ENCODE measurements at places on chromosomes 12 and 14.

DNA sequence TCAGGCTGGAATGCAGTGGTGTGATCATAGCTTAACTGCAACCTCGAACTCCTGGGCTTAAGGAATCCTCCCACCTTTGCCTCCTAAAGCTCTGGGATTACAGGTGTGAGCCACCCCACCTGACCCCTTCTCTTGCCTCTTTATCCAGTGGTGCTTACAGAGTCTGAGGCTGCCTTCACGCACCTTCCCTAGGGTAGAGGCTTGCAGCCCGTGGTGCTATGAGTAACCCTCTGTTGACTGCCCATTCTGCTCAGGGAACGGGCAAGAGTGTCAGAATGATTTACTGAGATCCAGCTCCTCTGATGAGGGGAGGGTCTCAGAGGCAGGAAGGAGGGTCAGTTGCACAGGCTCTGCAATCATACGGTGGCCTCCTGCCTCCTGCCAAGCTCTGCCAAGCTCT, 125.1 kb upstream of the TBX3 start:
- no peak for DNase-seq

- DNase-seq: peak; percentile 90
Observed at GRCh38 chr14:100096656-100097055, 31.4 kb downstream of the EVL start.

GRCh38 chr12:16158050-16158449, 119.4 kb downstream of the SLC15A5 start:
- DNase-seq: no peak

- no peak for DNase-seq
Observed at GRCh38 chr12:91065396-91065795, 7.6 kb upstream of the KERA start.

GRCh38 chr12:27521066-27521465, 2.9 kb upstream of the PPFIBP1 start:
- DNase-seq: peak; percentile 68

GRCh38 chr12:64713376-64713775, 45.8 kb downstream of the GNS start:
- DNase-seq: no peak

DNA sequence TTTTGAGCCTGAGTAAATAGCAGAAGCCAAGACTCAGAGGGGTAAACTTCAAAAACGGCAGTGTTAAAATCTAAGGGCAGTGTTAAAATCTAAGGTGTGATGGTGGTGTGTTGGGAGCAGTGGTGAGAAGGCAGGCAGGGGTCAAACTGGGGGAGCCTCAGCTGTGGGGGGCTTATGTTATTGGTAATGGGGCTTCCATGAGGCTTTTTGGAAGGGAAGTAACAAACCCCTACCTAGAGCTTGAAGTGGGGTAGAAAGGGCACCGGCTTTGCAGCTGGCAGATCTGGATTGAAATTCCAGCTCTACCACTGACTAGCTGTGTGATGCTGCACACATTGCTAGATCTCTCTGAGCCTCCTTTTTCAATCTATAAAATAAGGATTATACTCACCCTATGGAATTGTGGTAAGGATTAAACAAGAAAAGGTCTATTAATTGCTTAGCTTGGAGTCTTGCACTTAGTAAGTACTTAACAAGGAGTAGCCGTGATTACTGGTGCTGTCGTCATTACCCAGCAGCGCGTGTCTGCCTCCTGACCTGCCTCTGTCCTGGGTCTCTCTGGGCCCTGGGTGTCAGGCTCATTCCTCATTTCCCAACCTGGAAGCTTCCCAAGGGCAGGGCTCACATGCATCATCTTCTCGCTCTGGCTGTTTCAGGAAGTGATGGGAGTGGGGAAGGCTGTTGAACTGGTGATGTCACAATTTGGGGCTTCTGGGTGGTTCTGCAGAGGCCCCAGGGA, 18.5 kb upstream of the KRT80 start:
- peak; percentile 90 for DNase-seq

GRCh38 chr12:124993626-124994436, at the start of gene BRI3BP:
Gene BRI3BP (plus strand): TSS chr12:124993645. CDS start chr12:124993791, 146 bp downstream.
- peak; percentile 23 for DNase-seq

Measured in amniotic epithelial cell (primary cell).